Activated CD8-positive, alpha-beta T cell treated with anti-CD3 and anti-CD28 coated beads for 36 hours (primary cell): ENCODE measurements at places on chromosomes 5 and 9. TPM values are rescaled to one million over a fixed set of nuclear protein-coding genes. Genes with fewer than 3 reads are reported as not detected.

- DNase-seq = no peak
Observed at GRCh38 chr5:124528838-124529237, 217.6 kb downstream of the ZNF608 start.

CYLC2 gene
- total RNA-seq = not detected

DNA sequence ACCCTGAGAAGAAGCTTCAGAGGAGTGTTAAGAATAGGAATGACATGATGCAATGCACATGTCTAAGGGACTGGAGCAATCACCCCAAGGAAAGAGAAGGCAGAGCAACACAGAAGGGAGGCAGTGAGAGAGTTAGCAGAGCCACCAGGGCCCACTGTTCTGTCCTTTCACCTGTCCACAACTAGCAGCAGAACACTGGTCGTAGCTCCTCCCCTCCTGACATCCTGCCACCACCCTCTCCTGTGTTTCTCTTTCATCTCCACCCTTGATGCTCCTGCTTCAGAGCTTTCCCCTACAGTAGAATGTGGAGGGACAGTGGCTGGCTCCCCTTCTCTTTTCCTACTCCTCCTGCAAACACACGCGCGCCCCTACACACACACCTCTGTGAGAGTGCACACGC, 483.4 kb upstream of the KIF2A start:
- DNase-seq = no peak

ARID3C gene
- total RNA-seq = 0.32 TPM

IFNB1 gene
- 0.87 TPM for total RNA-seq

TMEM215 gene
- not detected for total RNA-seq

- no peak for DNase-seq
Observed at GRCh38 chr5:133118741-133119140, 66.9 kb downstream of the HSPA4 start.

FBP1 gene
- 1.2 TPM for total RNA-seq

GRCh38 chr9:85876628-85877027, 64.3 kb upstream of the NAA35 start:
- DNase-seq = no peak
